Stimulated activated CD4-positive, alpha-beta T cell treated with anti-CD3 and anti-CD28 coated beads, Interleukin-12 subunit alpha, Interleukin-12 subunit beta, amount 100 ng/mL, for 48 hours (primary cell): ENCODE measurements at places on chromosomes 1 and 21.

DNA sequence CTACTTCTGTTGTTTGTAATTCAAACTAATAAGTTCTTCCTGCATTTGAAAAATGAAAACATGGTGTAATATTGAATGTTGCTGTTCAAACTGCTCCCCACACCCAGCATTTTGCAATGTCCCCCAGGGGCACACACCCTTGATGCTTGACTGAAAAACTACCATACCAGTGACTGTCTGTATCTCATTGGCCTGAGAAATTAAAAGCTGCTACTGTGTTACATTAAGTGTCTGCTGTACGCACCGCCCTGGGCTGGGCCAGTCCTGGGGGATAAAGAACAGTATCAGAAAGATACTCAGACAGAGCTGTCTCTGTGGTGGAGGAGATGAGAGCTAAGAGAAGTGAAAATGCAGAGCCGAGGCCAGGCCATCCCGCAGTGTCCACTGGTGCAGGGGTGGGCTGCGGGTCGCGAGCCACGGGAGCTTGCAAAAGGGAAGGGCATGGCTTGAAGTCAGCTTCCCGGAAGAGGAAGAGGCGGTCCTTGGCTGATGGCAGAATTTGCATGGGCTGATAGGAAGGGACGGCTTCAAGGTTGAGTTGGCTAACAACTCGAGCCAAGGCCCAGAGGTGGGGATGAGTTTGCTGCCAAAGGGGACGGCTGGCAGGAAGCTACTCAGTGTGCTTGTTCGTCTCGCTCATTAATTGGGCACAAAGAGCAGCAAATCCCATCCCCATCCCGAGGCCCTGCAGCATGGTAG lies 329.8 kb upstream of the VAMP3 start:
- DNase-seq: no peak

DNA sequence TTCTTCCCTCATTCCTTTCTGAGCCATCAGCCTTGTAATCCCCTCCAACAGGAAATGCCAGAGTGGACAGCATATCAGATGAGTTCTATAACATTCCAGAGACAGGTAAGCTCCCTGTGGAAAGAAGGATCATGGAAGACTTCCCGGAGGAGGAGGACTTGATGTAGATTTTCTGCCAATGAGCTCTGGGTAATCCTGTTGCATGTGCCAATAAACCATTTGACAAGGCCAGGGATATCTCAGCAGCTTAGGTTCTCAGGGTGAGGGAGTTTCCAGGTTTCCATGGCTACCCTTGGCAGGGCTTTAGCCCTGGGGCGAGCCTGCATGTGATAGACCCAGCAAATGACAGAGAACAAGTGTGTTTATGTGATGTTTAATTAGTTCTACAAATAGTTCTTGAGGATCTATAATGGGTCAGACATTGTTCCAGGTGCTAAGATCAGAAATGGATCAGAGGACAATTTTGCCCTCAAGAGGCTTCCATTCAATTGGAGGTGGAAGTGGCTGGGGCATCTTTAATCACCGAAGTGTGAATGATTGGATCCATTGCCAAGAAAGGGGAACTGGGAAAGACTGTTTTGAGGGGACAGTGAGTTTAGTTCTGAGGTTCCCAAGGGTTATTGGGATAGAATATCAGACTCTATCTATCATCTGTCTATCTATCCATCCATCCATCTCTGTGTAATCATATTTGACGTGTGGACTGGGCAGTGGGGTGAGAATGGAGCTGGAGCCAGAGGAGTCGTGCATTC lies 6.9 kb downstream of the PLA2G5 start:
- no peak for DNase-seq

GRCh38 chr1:78641558-78641957 lies 8.1 kb upstream of the IFI44 start:
- no peak for DNase-seq

- no peak for DNase-seq
These were observed 23.3 kb downstream of the ZNF648 start for GRCh38 chr1:182038220-182038619.

DNA sequence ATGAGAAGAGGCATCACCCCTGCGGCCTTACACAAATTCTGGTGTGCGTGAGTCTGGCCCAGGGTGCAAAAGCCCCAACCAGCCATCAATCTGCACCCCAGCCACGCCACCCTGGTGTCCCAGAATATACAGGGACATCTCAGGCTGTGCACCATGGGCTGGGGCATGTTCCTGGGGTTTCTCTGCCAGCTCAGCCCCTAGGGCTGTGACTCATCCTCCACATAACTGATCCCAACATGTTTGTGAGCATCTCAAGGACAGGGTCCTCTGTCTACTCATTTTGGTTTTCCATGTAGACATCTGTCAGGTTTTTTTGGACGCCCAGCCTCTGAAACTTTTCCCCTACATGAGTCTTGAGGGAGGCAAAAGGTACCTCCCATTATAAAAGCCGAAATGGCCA lies 511 bp downstream of the ZNF683 start:
- DNase-seq: no peak

- no peak for DNase-seq
These were observed 10.7 kb upstream of the ELF3 start for GRCh38 chr1:201999625-202000238.

GRCh38 chr1:8992936-8993687 lies 33.1 kb downstream of the SLC2A7 start:
- no peak for DNase-seq

GRCh38 chr21:34365809-34366208 lies 2.0 kb downstream of the KCNE2 start:
- DNase-seq: no peak

DNA sequence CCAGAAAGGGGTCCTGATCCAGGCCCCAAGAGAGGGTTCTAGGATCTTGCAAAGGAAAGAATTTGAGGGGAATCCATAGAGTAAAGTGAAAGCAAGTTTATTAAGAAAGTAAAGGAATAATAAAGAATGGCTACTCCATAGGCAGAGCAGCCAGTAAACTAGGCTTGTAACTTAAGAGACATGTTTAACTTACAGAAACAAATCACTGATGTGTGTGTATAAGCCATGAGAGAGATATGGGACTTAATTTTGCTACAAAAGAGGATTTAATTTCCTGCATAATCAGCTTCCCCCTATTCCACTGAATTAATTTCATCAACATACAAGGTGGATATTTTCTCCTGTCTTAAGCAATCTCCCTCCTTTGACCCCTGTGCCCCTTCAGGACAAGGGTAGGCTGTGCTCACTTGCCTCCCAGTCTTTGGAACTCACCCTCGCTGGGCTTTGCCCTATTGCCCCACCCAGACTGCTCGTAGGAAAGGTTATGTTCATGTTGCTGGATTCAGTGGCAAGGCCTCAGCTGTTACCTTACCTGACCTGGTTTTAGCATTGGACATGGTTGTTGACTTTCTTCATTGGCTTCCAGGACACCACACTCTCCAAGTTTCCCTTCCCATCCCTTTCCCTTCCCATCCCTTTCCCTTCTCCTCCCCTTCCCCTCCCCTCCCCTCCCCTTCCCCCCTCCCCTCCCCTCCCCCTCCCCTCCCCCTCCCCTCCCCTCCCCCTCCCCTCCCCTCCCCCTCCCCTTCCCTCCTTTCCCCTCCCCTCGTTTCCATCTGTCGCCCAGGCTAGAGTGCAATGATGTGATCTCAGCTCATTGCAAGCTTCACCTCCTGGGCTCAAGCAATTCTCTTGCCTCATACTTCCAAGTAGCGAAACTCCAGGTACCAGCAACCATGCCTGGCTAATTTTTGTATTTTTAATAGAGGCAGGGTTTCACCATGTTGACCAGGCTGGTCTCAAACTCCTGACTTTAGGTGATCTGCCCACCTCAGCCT lies 44.6 kb downstream of the TBCE start:
- no peak for DNase-seq

DNA sequence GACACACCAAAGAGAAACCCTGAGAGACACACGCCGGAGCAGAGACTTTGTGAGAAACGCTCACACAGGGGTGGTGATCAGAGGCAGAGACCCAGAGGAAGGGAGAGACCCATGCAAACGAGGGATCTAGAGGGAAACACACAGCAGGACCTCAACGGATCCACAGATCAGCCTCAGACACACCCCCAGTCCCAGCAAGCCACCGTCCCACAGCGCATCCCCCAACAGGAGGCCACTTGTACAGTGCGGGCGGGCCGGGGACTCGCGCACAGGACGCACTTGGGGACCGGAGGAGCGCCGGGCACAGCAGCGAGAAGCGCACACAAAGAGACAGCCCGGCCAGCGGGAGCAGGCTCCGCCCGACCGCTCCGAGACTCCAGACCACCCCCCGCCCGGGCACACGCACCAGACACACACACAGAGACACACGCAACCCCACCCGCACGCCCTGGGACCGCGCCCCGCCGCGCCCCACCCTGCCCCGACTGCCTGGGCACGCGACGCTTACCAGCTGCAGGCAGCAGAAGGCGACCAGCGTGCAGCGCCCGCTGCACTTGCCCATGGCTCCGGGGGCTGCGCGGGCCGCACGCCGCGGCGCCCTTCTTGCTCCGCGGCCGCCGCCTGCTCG lies 587 bp downstream of the NKAIN1 start:
- no peak for DNase-seq

DNA sequence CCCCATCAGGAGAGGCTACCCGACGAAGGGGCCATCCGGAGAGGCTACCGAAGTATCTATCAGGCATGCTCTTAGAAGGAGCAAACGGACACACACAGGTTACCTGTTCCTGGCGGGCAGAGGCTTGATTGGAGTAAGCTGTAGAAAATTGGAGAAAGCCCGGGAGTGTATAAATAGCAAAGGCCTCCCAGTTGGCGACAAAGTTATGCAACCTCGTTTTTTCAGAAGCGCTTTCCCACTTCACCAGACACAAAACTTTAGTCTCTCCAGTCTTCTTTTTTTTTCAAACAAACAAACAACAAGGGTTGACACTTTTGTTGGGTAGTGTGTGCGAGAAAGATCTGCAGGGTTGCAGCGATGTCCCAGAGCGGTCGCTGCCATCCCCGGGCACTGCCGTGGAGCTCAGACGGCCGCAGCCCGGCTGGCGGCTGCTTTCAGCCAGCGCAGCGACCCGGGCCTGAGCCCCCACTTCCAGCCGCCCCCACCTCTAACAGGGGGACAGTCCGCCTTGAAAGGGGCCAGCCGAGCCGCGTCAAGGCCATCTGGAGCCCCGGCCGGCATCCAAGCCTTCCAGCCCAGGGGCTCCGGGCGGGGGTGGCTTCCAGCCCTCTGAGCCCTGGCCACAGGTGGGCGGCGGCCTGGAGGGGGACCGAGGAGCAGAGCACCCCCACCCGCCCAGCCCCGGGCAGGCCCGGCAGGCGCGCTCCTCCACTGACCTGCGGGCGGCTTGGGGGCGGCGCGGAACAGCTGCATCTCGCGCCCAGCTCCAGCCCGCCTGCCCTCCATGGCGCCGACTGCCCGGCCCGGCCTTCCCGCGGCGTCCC lies 616 bp downstream of the MCOLN3 start:
- no peak for DNase-seq

DNA sequence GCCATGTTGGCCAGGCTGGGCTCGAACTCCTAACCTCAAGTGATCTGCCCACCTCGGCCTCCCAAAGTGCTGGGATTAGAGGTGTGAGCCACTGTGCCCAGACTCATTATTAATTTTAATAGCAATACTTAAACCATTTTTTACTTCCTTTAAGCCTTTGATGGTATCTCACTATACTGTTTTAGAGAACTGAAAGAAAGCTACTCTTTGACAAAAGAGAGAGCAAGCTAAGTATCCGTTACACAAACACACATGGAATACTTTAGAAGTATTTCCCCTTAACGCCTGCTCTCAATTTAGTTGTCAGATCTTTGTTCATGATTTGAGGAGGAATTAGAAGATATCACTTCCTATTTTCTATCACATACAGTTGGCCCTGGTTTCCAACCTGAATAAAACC lies 189.4 kb downstream of the COP1 start:
- DNase-seq: no peak

DNA sequence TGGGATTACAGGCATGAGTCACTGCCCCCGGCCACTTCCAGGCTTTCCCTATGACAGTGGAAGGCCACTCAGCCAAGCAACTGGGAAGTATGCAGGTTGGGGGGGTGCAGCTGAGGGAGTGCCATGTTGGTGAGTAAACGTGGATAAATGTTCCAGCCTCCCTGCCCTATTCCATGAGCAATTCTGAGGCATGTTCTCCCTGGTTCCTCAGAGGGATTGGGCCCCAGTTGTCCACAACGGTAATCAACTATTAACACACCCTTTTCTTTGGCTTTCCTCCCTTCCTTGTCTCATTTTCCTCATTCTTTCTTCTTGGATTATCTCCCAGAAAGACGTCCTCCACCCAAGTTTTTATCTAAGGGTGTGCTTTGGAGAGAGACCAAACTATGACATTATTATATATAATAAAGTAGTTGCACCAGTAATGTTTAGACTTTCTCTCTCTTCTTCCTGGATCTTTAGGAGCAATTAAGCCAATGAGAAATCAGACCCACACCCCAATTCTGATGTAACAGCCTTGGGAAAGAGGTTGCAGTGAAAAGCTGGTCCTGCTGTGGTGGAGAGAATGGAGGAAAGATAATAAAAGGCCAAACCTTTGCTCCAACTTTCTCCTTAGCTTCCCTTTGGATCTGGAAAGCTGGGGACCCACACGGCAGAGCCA lies 6.8 kb upstream of the SLAMF9 start:
- DNase-seq: no peak

- no peak for DNase-seq
These were observed 2.4 kb upstream of the IKBKE start for GRCh38 chr1:206467915-206468314.

DNA sequence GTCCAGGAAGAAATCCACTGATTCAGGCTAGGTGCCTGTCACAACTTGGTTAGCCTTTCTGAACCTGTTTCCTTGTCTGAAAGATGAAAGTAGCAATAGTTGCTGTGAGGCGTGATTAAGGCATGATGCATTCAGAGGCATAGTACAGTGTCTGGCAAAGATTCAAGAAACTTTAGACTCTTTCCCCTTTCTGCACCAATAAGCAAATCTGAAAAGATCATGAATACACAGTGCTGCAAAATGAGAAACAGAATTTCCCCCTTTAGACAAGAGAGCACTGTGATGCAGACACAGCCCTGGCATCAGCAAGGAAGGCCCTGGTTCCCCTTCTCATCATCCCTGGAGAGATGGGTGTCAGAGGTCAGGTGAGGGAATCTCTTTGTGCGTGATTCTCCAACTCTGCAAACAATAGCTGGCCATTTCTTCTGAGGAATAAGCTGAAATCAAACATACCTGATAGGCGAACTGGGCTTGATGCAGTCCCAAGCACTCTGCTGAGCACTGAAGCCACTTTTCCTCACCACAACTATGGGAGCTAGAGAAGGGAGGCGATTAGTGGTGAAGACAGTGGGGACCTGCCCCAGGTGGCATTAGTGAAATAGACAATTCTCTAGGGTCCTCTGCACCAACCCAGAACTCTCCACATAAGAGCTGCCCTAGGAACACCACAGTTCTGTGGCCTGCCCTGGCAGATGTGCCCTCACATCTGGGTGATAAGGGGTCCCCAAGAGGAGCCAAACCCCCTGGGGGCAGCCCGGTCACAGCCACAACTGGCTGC lies 41.7 kb downstream of the ITPKB start:
- DNase-seq: no peak

- no peak for DNase-seq
These were observed 51.4 kb downstream of the LHX4 start for GRCh38 chr1:180281490-180281889.
